ENCODE measurements at places on chromosomes 1 and 21.

DNA sequence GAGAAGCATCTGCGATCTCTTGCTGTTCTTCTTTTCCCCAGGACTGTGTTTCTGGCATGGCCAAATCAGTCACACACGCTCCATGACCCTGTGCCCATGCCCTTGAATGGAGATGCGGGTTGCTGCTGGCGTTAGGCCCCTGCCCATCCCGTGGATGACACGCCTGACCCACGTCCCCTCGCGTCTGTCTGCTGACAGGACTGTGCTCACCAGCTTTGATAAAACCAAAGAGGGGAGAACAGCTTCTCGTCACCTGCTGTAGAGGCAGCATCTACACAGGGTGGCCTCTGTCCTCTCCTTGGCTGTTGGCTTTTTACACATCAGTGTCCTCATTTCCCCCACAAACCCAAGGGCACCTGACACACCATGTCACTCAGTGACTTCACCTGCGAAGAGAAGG, 6.9 kb downstream of the MT1HL1 start:
- DNase-seq = no peak

DNA sequence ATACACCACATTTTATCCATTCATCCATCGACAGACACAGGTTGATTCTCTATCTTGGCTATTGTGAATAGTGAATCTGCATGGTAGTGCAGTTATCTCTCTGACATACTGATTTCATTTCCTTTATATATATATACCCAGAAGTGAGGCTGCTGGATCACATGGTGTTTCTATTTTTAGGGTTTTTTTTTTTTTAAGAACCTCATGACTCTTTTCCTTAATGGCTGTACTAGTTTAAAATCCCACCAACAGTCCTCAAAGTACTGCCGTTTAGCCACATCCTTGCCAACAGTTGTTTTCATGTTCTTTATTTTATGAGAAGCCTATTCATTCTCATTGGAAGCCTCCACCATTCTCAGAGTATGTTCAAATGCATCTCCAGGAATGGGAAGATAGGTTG, 258.7 kb upstream of the SNX7 start:
- DNase-seq = no peak

DNA sequence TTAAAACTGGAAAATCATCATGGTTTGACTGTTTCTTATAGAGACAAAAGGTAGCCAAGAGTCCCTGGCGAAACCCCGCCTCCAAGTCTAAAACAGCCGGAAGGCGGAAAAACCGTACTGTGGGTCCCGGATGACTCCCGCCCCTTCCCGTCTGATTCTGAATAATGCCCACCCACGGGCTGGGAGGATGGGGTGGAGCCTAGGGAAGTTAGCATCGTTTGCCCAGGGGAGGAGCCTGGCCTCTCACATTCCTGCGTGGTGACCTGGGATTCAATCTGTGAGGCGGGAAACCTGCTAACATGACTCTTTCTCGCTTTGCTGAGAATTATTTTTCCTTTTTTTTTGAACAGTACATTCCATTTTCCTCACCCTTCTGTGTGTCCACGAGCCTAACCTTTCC, 124.9 kb downstream of the KCNK1 start:
- no peak for DNase-seq

DNA sequence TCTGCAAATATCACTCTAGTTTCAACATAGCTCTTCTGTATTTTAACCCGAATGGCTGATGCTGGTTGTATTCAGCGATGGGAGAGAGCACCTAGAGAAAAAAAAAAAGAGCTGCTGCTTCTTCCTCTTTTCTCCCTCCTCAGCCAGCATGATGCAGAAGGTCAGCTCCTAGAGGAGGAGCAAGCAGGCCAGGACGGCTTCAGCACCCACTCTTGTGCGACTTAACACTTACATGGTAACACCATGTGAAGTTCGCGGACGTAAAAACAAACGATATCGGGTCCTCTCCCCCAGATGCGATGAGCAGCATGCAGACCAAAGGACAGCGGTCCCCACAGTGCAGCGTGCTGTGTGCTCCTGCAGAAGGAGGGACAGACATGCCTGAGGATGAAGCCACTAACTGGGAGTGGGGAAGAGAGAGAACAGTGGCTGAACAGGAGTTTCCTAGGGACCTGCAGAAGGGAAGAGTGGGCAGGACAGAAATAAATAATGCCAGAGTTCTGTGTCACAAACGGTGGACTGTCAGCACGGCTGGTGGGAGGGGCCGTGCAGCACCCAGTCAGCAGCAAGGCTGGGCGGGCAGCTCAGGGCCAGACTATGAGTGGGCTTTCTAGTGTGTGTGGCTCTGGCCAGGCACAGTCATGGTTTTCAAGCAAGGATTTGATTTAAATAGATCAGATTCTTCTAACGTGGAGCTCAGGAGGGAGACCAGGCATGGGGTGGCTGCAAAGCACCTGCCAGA, 11.4 kb upstream of the B3GALT5 start:
- DNase-seq = no peak

DNA sequence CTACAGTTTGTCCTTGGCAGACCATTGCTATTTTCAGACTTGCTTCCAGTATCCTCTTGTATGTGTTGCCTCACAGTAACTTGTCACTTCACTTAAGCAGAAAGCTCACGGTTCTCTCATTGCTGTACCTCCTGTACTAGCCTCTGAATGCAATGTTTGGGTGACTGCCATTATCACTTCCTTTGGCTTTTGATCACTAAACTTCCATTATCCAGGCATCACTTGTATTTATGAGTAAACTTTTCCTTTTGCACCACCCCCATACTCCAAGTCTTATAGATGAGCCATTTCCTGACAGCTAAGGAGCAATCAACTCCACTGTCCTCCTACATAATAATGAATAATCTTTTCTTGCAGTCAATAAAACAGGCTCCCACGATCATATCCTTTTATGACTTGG, 255.3 kb downstream of the PDE4B start:
- peak; percentile 39 for DNase-seq

DNA sequence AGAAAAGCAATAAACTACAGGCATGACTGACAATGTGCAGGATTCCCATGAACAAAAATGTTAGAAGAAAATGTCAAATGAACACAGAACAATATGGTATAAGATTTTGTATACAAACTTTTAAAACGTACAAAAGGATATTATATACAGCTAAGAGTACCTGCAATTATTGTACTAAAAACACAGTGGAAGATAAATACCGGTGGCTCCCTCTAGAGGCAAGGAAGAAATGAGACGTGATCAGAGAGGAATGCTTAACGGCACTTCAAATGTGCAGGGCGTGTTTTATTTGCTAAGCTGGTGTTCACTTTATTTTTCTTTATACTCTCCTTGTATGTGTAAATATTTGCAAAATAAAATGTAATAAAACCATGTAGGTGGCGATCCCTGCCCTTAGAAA, 191.8 kb upstream of the SAMSN1 start:
- DNase-seq = peak; percentile 71

GRCh38 chr1:11940260-11940921, 5.9 kb downstream of the PLOD1 start:
- DNase-seq = no peak

- DNase-seq = peak; percentile 83
These were observed 35.8 kb downstream of the GREM2 start for GRCh38 chr1:240575981-240576662.

GRCh38 chr1:246121533-246121932, 385.5 kb downstream of the SMYD3 start:
- DNase-seq = peak; percentile 18

DNA sequence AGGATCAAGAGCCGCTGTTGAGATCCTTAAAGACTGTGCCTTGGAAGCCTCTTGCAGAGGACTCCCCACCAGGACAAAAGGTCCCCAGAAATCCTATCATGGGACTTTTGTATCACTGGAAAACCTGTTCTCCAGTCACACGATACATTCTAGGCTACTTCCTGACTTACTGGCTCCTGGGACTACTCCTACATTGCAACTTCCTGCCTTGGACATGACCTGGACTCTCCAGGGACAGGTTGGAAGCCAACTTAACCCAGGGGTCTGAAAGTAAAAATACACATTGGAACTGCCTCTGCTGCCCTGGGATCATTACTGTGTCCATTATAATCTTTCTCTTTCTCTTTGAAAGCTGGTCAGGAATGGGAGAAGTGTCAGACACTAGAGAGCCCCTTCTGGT, 9.9 kb downstream of the PIGV start:
- no peak for DNase-seq

- DNase-seq = no peak
These were observed 104.6 kb downstream of the ADARB1 start for GRCh38 chr21:45178971-45179370.

GRCh38 chr1:23531562-23532094, 595 bp upstream of the E2F2 start:
- DNase-seq = no peak

DNA sequence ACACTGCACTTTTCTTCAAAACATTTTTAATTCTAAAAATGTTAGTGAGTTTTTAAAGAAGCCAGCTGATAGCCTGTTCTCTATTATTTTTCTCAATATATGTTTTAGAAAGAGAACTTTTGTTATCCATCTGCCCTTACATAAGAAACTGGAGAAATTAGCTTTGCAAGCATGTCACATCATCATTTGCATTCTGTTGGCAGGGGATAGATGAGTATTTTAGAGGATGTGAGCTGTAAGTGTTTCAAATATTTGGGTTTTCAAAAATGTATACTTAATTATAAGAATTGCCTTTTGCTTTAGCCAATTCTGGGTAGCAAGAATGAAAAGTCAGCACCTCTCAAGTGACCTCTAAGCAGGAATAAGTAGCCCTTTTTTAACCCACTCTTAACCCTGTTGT, 7.4 kb downstream of the NFIA start:
- no peak for DNase-seq

DNA sequence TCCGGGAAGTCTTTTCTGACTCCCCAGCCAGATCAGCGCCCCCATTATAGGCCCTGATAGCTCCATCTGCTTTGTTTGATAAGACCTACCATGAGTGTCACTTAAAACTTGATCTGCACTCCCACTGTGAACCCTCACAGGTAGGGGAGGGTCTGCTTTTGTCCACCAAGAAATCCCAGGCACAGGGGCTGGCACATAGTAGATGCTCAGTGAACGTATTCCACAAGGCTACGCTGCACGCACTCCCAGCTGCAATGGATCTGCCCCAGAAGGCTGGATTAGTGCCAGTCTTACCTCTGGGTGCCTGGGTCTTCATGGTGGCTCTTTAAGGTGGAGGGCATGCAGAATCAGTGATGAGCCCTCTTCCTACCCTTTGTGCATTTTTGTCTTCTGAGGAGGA, 447.1 kb downstream of the PTPRU start:
- no peak for DNase-seq

DNA sequence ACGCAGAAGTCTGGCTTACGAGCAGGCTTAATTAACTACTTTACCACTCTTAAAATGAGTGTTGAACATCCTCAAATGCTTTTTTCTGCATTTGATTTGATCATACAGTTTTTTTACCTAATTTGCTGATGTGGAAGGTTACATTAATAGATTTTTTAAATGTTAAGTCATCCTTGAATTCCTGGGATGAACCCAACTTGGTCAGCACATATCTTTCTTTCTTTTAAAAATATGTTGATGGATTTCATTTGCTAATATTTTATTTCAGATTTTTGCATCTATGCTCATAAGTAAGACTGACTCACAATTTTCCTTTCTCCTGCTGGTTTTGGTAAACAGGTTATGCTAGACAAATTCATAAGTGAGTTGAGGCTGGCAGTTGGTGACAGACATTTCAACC, 82.9 kb downstream of the LHX4 start:
- DNase-seq = no peak

DNA sequence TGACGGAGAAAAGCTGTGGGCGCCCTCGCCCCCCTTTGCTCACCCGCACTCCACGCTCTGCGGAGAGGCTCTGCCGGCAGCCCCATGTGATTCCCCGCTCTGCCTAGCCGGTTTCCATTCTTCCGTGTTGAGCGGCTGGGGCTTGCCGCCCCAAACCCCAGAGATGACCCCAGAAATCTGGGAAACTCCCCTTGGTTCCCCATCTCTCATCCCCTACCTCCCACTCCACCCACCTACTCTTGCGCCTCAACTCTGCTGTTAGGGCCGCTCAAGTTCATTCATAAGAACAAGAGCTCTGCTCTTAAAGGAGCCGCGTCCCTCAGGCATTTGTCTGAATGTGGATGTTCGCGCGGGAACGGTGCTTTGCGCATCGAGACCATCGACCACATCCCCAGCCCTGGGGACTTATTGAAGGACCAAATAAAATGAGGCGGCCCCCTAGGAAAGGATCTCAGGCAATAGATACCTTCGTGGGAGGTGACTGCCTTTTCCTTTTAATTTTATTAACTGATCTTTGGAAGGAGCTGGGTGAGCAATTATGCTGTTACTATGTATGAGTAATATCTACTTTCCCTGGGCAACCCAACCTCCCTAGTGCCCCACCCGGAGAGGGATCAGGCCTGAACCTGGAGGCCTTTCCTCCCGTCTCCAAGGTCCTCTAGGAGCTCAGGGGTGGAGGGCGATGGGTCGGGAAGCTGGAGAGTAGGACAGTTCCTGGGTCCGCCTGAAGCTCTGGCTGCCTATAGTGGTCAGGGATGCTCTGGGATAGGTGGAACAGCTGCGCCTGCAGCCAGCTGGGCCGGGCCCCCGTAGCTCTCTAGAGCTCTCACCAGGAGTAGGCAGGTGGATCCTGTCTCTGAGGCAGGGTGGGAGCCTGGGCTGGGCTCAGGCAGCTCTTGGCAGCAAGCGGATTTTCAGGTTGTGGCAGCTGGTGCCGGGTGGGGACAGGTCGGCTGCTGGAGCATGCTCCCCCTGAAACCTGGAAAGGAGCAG, 898 bp downstream of the MFSD2A start:
- peak; percentile 54 for DNase-seq

- DNase-seq = peak; percentile 37
These were observed 62.1 kb upstream of the CD55 start for GRCh38 chr1:207259391-207259790.

- no peak for DNase-seq
These were observed 77.7 kb downstream of the LRRC8C start for GRCh38 chr1:89710498-89711139.

- DNase-seq = no peak
These were observed 35.1 kb upstream of the GUCA2B start for GRCh38 chr1:42118125-42118524.

DNA sequence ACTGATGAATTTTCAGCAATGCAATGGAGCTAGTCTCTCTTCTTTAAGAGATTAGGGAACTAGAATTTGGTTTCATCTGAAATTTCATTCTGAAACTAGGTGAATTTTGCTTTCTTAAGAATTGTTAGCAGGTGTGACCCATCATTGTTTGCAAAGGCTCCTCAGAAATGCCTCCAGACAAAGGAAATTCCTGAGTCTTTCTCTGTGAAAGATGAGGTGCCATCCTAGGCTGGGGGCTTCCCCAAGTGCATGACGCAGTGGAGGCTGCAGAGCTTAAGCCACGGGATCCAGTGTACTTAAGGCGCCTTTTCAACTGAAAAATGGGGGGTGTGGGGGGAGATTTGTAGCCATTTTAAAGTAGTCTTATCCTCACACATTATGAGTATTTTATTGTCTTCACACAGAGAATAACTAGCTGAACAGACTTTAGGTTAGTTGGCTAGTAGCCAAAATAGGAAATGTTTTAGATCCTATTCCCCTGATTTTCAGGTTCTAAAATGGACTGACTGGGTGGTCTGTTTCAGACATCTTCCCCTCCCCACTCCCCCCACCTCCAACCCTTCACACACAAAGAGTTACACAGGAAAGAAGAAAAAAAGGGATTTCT, 202.0 kb downstream of the NFIA start:
- no peak for DNase-seq

Measured in fibroblast of mammary gland (primary cell).